H9 (cell line): ENCODE measurements at places on chromosomes 7 and 10. TPM values are rescaled to one million over a fixed set of nuclear protein-coding genes. Genes with fewer than 3 reads are reported as not detected.

CNOT4 gene
- 23.5 and 27.4 TPM in 2 replicates for total RNA-seq

OR2A1 gene
- not detected in 2 replicates for total RNA-seq

DNA sequence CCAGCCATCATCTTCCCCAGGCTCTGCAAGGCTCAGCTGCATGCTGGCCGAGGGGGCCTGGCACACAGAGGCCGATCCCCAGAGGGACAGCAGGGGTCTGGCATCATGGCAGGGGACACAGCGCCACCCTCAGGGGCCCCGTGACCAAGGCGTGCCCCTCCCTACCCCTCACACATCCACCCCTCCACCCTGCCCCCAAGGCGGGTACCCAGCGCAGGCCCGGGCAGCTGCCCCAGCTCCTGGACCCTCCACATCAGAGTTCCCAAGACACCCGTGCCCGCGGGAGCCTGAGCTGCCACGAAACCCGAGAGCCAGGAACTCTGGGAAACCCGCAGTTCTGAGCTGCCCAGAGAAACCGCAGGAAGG lies 46.5 kb upstream of the TNRC18 start:
- no peak for DNase-seq

DNA sequence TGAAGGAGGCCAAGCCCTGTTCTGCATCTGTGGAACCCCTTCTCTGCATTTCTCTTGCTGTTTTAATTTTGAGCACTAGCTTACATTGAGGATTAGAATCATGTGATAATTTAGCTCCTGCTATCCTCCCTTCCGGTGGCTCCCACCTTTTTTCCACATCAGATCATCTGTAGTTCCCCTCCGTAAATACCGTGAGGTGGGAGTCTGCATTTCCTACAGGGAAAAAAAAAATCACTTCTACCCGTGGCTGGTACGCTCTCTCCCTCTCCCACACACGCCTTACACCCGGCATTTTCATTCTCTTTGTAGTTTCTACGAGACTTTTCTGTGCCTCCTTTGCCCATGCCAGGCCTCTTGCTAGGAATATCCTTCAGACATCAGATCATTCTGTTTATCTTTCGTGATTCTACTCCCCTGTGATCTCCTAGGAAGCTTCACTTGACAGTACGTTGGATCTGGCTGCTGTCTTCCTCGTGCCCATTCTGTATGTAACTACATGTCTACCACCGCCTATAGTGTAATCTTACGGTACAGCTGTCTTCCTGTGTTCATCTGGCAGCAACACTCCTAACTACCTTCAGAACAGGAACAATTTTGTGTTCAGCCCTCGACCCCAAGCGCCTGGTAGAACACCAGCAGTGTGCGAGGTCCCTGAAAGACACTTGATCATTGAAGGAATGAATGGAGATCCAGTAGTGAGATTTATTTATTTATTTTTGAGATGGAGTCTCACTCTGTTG lies 41.7 kb upstream of the OCM start:
- no peak for DNase-seq

GRCh38 chr10:119025336-119025735 lies 4.2 kb upstream of the NANOS1 start:
- no peak for DNase-seq

DNA sequence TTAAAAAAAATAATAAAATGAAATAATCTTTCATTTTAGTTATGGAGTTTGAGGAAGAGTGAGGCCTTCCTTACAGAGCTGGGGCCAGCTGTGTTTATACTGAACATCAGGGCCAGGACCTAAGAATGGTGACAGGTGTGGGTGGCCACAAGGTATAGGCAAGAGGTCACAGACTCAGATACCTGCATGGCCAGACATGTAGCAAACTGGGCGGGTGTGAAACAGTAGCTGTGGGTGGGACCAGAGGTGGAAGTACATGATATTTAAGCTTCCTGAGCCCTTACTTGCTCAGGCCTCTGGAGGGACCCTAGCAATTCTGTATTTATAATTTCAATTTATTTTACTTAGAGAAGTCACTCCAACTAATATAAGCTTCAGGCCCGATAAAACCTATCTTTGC lies 27.7 kb upstream of the CAMK1D start:
- no peak for DNase-seq

DNA sequence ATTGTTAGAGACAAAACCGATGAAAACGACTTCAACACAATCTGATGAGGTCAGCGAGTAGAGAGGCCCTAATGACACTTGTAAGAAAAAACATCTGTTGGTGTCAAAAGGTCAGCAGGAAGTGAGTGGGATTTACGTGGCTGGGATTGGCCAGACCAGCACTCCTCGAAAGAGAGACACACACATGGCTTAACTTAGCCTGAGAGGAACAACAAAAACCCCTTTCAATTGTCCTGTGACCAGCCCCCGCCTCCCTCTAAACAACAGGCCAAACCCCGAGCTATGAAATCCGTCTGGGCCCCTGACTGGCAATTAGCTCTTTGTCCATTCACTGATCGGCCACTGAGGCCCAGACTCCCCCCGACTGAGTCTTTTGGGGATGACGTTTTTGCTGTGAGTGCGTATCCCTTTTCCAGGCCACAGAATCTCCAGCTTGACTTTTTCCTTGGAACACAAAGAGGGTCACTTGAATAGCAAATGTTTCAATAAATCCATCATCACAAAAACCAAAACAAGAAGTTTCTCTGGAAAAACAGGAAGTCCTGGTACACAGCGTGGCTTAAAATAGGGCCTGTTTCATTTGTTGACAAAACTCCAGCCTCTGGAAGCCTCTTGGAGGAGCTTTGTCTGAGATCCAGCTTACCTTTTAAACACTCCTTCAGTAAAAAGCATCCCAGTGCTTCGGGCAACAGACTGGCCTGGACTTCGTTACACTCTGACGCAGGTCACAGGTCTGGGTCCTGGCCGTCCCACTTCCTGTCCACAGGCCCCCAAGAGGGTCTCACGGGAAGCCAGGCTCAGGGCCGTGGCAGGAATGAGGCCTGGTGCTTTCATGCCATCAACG lies 103.0 kb downstream of the CTBP2 start:
- DNase-seq, result no peak
